NCI-H526 (cell line): ENCODE measurements at places on chromosomes 7 and 10.

DNA sequence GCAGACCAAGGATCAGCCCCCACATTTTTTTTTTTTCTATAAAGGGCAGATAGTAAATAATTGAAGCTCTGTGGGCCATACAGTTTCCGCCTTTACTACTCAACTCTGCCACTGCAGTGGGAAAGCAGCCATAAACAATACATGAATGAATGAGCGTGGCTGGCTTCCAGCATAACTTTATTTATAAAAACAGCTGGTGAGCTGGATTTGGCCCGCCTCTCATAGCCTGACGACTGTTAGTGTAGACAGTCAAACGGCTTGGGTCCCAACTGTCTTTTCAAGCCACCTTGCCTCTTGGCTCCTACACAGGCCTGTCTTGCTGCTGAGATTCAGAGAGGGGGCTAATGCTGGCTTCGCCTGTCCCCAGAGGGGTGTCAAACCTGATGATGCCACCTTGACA is 169.8 kb upstream of the GPR26 start:
- DNase-seq, result no peak

GRCh38 chr10:122163174-122164022 is 107.7 kb upstream of the BTBD16 start:
- peak; percentile 87 for DNase-seq

GRCh38 chr10:48554656-48555055 is 50.2 kb downstream of the ARHGAP22 start:
- no peak for DNase-seq

- DNase-seq, result peak; percentile 93
Measured at GRCh38 chr7:82335927-82336326, 107.7 kb downstream of the CACNA2D1 start.

- DNase-seq, result no peak
Measured at GRCh38 chr7:36171503-36171902, 18.4 kb downstream of the EEPD1 start.

DNA sequence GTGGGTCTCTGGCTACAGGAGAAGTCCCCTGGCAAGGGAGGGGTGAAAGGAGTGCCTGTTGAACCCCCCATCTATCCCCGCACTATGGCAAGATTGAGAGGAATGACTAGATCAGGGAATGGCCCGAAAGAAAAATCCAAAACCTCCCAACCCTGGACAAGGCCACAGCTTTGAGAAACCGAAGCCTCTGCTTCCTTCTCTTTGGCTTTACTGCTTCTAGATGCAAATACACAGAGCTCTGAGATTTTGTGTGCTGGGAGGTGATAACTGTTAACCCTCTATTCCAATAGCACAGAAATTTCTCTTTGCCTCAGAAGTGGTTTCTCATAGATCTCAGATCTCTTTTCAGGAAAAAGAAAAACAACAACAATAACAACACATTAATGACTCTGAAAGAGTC is 15.0 kb downstream of the CAV1 start:
- no peak for DNase-seq
